SK-N-DZ (cell line): ENCODE measurements at places on chromosomes 5 and 9.

DNA sequence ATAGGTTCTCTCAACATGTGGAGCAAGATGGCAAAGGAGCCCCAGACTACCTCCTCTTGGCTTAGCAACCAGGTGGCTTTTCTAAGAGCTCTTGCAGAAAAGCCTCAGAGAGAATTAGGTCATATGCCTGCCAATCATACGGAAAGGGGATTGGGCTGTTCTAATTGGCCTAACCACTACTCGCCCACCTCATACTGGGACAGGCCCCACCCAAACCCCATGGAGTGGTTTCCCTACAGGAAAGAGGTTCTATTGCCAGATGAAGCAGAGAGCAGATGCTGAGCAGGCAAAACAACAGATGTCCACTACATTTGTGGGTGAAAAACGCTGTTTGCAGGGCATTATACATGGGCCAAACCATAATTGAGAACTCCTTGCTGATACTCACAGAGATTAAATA is 29.0 kb downstream of the ABLIM3 start:
- no peak for DNase-seq

DNA sequence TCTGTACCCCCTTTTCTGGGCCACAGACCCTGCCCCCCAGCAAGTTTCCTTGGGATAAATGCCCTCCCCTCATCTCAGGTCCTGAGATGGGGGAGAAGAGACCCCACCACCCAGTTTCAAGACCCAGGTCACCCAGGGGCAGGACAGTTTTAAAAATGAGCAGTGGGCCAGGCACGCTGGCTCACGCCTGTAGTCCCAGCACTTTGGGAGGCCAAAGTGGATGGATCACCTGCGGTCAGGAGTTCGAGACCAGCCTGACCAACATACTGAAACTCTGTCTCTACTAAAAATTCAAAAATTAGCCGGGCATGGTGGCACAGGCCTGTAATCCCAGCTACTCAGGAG is 6.1 kb downstream of the PTGES2 start:
- no peak for DNase-seq

DNA sequence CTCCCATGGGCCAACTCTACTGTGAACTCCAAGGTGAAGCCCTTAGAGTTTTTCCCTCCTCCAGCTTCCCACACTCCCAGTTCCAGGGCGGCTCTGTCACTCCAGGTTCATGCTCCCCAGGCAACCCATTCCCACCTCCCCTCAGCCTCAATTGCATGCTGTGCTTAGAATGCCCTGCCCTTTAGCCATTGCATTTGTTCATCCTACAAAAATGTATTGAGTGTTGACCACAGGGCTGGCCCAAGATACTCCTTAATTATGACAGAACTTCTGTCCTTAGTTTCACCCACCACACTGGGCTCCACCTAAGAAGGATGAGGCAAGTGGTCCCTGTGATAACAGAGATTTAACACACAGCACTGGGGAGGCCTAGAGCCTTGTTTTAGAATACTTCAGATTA is 236.1 kb downstream of the ADAMTSL1 start:
- no peak for DNase-seq

DNA sequence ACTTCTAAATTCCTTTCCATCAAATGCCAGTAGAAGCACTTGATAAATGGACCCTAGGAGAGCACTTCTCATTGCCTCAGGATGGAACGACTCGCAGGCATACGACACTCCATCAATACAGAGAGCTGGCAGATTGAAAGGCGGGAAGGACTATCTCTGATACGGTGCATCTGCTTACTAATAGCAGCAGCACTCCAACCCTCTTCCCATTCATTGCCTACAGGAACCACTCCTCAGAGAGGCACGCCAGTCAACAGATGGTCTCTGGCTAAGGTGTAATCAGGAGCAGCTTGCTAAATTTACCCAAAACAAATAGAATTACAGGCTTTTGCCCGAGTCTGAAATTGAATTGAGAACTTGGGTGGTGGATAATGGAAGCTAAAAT is 168.1 kb downstream of the EFNA5 start:
- DNase-seq = peak; percentile 99

DNA sequence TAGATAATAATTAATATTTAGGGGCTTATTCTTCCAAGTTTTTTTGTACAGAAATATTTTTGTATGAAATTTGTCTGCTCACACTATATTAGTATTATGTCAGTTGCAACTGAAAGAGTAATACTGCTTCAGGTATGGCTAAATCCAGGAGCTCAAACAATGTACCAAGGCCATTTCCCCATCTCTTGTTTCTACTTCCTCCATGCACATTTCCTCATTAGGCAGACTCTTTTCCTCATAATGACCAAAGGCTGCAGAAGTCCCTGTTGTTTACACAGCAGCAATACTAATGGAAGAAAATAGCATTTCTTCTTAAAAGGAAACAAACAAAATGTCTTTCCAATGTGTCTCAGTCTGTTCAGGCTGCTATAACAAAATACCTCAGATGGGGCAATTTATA is 9.2 kb upstream of the OTULINL start:
- no peak for DNase-seq

GRCh38 chr5:140635291-140636257 is 2.6 kb upstream of the CD14 start:
- no peak for DNase-seq

DNA sequence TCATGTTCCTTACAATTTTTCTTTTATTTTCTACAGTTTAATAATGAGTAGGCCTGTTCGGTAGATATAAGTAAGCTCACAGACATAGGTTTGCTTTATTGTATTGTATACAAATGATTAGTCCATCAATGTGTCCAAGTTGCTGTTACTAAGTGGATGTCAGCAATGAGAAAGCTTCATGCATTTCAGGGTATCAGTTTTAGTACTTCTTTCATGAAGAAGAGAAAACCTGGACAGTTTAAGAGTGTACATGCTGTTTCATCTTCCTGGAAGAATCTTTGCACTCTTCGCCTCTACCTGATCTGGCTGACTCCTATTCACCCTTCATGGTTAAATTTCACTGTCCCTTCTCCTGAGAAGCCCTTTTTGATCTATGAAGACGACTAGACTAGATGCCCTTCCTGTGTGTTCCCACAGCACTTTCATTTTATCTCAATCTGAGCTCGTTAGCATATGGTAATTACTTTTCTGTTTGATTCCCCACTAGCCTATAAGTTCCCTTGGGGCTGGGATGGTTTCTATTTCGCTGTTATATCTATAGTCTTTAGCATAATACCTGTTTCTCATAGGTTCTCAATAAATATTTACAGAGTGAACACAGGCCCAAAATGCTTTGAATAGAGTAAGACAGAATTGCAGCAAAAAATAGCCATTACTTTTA is 70.7 kb downstream of the CETN3 start:
- no peak for DNase-seq

GRCh38 chr9:18718932-18719331 is 245.0 kb downstream of the ADAMTSL1 start:
- DNase-seq = no peak

- DNase-seq = peak; percentile 41
Observed at GRCh38 chr5:154285661-154286408, 95.3 kb downstream of the GALNT10 start.

- DNase-seq = no peak
Observed at GRCh38 chr9:104769655-104770054, 5.7 kb downstream of the NIPSNAP3B start.

DNA sequence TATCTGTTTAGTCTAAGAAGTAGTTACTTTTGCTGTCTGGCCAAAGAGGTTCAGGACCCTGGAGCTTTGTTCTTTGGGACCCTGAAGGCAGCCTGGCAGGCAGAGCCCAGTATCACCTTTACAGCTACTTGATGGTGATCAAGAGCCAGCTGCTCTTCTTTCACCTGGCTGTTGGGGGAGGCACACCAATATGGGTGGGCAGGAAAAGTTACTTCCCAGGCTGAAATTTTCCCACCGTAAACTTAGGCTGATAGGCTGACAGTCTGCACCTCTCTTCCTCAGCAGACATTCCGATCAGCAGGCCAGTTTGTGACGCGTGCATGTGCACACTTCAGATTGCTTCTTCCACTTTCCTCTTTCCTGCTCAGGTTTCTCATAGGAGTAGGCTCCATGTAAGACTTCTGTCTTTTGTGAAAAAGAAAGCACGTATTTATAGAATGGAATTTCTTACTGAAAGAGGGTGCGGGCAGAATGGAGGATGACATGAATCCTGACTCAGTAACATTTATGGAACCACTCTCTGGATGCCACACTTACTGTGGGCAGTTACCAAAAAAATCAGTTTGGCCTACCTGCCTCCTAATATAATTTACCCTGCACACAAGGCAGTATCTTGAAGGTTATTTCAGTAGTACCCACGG is 223.9 kb upstream of the DMRT1 start:
- no peak for DNase-seq

DNA sequence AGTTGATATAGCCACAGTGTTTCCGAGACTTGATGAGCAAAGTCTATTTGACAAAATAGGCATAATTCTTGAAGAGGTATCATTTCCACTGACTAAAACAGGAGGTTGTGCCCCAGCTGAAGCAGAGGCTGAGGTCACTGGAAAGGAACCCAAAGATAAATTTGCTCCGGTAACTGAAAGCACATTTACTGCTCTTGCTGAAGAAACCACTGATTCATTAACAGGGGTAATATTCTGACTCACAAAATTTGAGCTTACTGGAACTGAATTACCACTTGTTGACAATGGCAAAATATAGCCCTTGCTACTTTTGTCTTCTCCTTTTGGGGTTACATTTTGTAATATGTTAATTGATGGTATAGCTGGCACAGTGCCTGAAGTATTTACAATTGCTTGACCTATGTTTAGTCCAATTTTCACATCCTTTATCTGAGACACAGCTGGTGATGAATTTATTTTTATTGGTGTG is 30.2 kb downstream of the MLANA start:
- no peak for DNase-seq

DNA sequence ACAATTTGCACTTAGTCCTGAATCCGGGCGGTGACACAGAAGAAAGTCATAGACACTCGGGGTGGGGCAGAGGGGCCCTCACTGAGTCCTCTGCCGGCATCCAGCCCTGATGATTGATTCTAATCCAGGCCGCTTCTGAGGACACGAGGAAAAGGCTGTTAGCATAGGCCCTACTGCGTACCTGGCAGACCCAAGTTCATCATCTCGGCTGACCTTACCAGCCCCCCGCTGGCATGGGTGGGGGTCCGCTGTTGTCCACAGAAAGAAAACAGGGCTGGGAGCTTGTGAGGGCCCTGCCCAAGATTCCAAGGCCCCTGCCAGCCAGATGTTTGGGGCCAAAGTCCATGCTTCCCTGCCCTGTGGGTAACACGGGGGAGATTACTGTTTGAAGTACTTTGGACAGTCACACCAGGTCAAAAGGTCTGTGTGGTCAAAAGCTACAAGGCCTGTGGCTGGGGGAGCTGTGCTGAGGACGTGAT is 24.5 kb downstream of the ERGIC1 start:
- no peak for DNase-seq

GRCh38 chr5:36079200-36079781 is 12.6 kb upstream of the UGT3A2 start:
- DNase-seq = peak; percentile 81

DNA sequence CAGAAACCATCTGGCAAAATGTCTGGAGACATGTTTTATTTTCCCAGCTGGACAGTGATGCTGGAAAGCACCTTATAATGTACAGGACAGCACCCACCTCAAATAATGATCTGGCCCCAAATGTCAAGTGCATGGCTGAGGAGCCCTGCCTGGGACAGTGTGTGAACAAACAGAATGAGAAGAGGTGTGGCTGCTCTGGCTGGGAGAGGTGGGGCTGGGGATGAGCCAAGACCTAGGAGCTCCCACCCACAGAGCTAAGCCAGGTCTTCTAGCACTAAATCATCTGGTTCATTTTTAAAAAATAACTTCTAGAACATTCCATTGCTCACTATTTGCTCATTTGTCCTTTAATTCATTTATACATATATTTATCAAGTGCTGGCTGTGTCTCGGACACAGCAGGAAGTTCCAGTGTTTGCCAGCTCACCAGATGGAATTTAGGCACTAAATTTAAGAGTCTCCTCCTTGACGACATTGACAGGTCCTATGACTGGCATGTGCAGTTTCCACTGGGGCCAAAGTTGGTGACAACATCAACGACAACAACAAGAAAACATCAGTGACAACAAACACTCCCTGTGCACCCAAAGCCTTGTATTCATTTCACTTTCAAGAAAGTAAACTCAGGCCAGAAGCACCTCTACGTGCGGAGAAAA is 59.1 kb downstream of the GTF3C4 start:
- no peak for DNase-seq

GRCh38 chr5:171592076-171592475 is 172.6 kb downstream of the FGF18 start:
- DNase-seq = no peak

- DNase-seq = no peak
Observed at GRCh38 chr9:15268782-15269181, 38.2 kb downstream of the TTC39B start.

- DNase-seq = no peak
Observed at GRCh38 chr9:135418161-135418560, 61.4 kb upstream of the PPP1R26 start.
